ENCODE measurements at places on chromosomes 6 and 20.

DNA sequence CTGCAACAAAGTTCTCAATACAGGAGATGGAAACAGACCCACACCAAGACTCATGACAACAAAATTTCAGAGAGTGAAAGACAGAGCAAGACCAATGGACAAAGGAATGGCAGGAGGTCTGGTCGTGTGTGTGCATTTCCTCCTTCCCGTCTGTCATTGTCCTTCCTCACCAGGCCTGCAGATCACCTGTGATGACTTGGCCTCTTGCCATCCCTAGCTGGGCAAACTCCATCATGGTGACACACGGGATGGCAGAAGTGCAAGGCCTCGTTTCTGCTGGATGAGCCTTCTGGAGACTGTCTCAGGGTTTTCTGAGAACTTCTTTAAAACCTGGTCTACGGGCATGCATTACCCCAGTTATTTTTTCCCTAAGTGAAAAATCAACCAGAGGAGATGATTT lies 49.2 kb downstream of the RPP21 start:
- DNase-seq = no peak

DNA sequence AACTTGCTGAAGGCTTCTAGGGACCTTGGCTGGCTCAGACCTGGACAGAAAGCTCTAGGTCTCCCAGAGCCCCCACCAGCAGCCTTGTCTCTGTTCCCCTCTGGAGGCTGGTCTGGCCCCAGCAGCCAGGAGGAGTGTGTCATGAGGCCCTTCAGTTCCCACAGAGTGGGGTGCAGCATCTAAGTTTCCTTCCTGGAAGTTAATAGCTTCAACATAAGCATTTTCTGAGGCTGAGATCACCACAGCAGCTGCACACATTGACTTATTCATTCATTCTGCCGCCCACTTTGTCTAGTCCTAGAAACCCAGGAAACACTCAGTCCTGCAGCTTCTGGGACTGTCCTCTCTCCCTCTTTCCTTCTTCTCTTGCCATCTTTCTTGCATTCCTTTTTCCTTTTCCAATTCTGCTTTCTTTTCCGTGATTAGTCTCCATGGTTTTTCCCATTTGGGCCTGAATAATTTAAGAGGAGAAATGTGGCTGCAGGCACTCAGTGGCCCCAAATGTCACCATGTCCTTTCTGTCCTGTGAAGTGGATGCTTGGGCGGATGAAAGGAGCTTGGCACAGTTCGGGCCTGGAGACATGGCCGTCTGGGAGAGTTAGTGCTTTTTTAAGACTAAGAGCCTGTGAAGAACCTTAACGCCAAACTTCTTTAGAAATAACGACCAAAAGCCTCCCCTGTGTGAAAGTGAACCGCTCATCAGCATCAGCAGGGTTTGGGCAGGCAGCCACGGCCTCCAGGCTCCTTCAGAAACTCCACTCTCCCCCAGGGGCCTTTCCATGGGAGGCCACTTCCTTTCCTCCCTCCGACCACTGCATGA lies 31.0 kb upstream of the PCMTD2 start:
- peak; percentile 94 for DNase-seq

- DNase-seq = no peak
Measured at GRCh38 chr20:23925789-23926525, 46.4 kb upstream of the CST5 start.

- DNase-seq = no peak
Measured at GRCh38 chr6:109081516-109082187, 13.0 kb downstream of the SESN1 start.

DNA sequence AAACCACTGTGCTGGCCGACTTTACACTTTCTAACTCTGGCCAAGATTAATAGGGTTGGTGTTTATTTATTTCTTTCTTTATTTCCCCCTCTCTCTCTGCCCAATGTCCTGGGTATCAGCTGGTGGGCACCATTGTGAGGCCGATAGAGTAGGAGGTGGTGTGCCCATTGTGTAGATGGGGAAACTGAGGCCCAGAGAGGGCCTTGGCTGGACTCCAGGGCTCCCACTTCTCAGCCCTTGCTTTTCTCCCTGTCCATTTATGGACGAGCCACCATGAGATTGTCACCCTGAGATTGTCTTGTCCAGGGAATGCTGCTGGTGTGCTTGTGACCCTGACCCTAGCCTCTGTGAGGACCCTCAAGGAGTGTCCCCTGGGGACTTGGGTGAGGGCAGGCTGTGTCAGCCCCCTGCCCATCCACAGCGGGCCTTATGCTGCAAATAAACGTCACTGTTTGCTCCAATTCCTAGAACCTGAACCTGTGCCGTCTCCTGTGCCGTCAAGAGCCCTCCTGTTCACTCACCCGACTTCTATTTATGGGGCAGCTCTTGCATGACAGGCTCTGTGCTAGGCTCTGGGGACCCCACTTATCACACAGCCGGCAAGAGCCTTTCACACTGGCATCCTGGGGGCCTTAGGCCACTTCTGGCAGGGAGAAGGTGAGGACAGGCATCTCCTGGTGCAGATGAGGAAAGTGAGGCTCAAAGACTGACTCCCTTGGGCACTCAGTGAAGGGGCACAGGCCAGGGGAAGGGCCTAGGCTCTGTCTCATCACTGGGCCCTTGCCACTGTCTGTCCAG lies 24.8 kb downstream of the SUN5 start:
- no peak for DNase-seq

DNA sequence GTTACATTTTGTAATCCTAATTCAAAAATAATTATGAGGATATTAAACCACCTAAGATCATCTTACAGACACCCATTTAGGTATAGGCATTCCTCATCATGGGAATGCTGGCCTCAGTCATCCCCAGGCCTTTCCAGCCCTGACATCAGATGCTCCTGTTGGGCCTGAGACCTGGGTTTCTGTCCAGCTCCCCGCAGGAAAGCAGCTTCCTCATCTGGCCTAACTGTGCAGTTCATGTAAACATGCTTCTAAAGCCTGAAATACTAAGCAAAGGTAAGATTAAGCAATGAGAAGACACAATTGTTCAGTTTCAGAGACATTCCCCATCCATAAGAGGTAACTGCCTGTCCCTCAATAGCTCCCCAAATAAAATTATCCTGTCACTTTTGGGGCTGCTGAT lies 19.0 kb downstream of the ETV7 start:
- no peak for DNase-seq

Data from fibroblast of skin of abdomen (primary cell).